ENCODE measurements at places on chromosomes 11 and 22.

- H3K36me3 ChIP-seq, result no peaks in the 10 kb centered on the region
- H3K27me3 ChIP-seq, result no peaks in the 10 kb centered on the region
- no peak overlapping the region for H3K4me3 ChIP-seq
- no peak overlapping the region for H3K27ac ChIP-seq
These were observed 201.3 kb downstream of the TMEM135 start for GRCh38 chr11:87239001-87239400.

GRCh38 chr11:66641834-66642233 is 3.3 kb downstream of the RBM4 start:
- no peak overlapping the region for H3K27ac ChIP-seq
- peak overlapping the region; percentile 1 for H3K4me3 ChIP-seq
- no peaks in the 10 kb centered on the region for H3K27me3 ChIP-seq
- no peaks in the 10 kb centered on the region for H3K36me3 ChIP-seq
- DNase-seq, result no peak
- H3K4me1 ChIP-seq, result peaks cover 64% of the 10 kb centered on the region

DNA sequence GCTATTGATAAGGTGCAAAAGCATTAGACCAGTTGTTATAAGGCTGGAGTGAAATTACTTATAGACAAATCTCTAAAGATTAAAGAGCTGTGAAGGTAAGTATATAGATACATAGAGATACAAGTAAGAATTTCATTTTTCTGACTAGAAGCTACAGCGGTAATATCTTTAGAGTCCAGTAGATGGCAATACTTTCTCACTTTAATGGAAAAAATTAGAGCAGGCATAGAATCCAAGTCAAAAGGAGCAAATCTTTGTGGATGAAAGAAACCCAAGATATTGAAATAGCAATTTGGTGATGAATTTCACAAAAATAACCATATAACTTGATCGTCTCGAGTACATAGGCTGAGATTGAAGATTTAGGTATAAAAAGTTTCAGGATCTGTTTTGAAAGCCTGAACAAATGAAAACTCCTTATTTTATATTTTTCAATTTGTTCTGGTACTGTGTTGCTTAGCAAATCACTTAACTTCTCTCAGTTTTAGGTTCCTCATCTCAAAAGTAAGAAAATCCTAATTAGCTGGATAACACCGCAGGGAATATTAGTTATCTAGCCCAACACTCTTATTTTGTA is 81.9 kb downstream of the UVRAG start:
- DNase-seq, result no peak
- H3K27ac ChIP-seq, result no peak overlapping the region
- no peaks in the 10 kb centered on the region for H3K36me3 ChIP-seq
- no peaks in the 10 kb centered on the region for H3K4me1 ChIP-seq
- no peaks in the 10 kb centered on the region for H3K27me3 ChIP-seq
- no peak overlapping the region for H3K4me3 ChIP-seq

DNA sequence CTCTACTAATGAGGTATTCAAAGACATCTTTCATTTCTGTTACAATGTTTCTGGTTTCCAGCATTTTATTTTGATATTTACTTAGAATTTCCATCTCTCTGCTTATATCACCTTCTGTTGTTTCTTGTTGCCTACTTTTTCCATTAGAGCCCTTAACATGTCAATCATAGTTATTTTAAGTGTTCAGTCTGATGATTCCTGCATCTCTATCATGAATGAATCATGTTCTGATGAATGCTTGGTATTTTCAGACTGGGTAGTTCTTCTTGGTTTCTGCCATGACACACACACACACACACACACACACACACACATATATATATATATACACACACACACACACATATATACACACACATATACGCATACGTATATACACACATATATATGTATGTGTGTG is 486.4 kb upstream of the ISX start:
- H3K36me3 ChIP-seq, result no peaks in the 10 kb centered on the region
- H3K4me3 ChIP-seq, result no peak overlapping the region
- H3K27me3 ChIP-seq, result no peaks in the 10 kb centered on the region
- no peak overlapping the region for H3K27ac ChIP-seq

- no peak overlapping the region for H3K27ac ChIP-seq
- no peak for DNase-seq
- H3K4me3 ChIP-seq, result no peak overlapping the region
- no peaks in the 10 kb centered on the region for H3K4me1 ChIP-seq
These were observed 48.0 kb downstream of the FLI1 start for GRCh38 chr11:128741916-128742315.

- no peaks in the 10 kb centered on the region for H3K27me3 ChIP-seq
- peaks cover 9% of the 10 kb centered on the region for H3K36me3 ChIP-seq
- H3K4me1 ChIP-seq, result no peaks in the 10 kb centered on the region
These were observed 23.5 kb downstream of the RRM1 start for GRCh38 chr11:4118107-4118506.

- H3K27me3 ChIP-seq, result no peaks in the 10 kb centered on the region
- no peaks in the 10 kb centered on the region for H3K36me3 ChIP-seq
- DNase-seq, result no peak
- no peaks in the 10 kb centered on the region for H3K4me1 ChIP-seq
These were observed 59.2 kb downstream of the BARX2 start for GRCh38 chr11:129434641-129435498.

DNA sequence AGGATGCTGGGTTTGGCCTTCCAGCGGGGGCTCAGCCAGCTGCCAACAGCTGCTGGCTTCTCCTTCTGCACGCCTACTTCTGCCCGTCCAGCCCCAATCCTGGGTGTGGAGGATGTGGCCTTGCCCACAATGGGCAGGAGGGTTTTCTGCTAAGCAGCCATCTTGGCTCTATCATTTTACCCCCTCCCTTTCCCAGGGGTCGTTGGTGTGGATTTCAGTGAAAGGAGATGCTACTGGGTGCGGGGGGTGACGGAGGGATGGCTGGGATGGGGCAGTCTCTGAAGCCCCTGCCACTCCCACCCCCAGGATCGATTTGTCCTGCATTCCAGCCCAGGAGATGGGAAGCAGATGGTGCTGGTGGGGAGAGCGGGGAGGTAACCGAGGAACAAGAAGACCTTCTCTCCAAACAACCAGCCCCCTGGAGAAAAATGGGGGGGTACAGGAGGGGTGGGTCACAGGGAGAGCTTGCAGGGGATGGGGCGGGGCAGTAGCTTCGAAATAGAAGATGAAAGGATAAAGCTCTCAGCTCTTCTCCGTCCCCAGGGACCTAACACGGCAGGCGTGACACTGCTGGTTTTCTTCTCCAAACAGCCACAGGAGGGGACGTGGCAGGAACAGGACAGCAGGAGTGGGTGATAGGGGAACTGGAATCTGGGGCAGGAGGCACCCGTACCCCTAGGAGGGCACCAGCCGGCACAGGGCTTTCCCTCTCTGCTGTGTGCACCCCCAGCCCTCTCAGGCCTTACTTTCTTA is 68.9 kb downstream of the NECTIN1 start:
- no peak for DNase-seq
- H3K4me3 ChIP-seq, result no peak overlapping the region
- no peak overlapping the region for H3K27ac ChIP-seq
- H3K4me1 ChIP-seq, result no peaks in the 10 kb centered on the region
- H3K27me3 ChIP-seq, result no peaks in the 10 kb centered on the region

- no peaks in the 10 kb centered on the region for H3K36me3 ChIP-seq
- DNase-seq, result no peak
- no peaks in the 10 kb centered on the region for H3K4me1 ChIP-seq
- H3K27me3 ChIP-seq, result no peaks in the 10 kb centered on the region
These were observed 563.8 kb upstream of the LRRC4C start for GRCh38 chr11:42023267-42023666.
